ENCODE measurements at places on chromosomes 3 and 15. TPM values are rescaled to one million over a fixed set of nuclear protein-coding genes. Genes with fewer than 3 reads are reported as not detected.

Gene KAT2B
- 114 TPM for total RNA-seq

Gene FBXO40
- not detected for total RNA-seq

Gene P3H2
- total RNA-seq, result not detected

Gene SLC38A3
- total RNA-seq, result not detected

Gene CLK3
- 122 TPM for total RNA-seq

Gene RLBP1
- not detected for total RNA-seq

Gene SLC12A6
- 51.2 TPM for total RNA-seq

Gene LTF
- total RNA-seq, result not detected

Gene GATA2
- not detected for total RNA-seq

Gene CKMT1A
- not detected for total RNA-seq

Gene EBLN2
- total RNA-seq, result 7.4 TPM

All from activated naive CD4-positive, alpha-beta T cell treated with anti-CD3 and anti-CD28 coated beads, Interleukin-2, amount 10 ng/mL, durations not matched to agents 5 hours and 36 hours (primary cell).